ENCODE measurements at places on chromosomes 13 and 19.
A peak's percentile ranks its signal among the peaks of the same experiment; 100 is the strongest.

- no peak for DNase-seq
Observed at GRCh38 chr19:10823690-10824089, 12.3 kb downstream of the TMED1 start.

- no peak for DNase-seq
Observed at GRCh38 chr13:24680258-24680920, at the start of gene ATP12A. Gene ATP12A (plus strand): TSS chr13:24680408. CDS start chr13:24680744, 336 bp downstream.

- peak; percentile 10 for DNase-seq
Observed at GRCh38 chr19:38394488-38394887, 6.0 kb downstream of the SPRED3 start.

- DNase-seq = no peak
Observed at GRCh38 chr13:111179908-111180760, 65.0 kb downstream of the ARHGEF7 start.

DNA sequence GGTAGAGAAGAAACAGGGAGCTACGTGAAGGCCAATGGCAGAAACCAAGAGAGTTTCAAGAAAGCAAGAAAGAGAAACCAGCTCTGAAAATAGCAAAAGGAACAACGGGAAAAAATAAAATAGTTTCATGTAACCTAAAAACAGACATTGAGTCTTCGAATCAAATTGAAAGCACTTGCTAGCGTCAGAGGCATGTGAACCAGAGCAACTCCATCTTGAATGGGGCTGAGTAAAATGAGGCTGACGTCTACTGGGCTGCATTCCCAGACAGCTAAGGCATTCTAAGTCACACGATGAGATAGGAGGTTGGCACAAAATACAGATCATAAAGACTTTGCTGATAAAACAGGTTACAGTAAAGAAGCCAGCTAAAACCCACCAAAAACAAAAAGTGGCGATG, 7.3 kb upstream of the PMIS2 start:
- DNase-seq = no peak
